Activated CD4-positive, alpha-beta T cell treated with anti-CD3 and anti-CD28 coated beads for 24 hours (primary cell): ENCODE measurements at places on chromosomes 3 and 15.

GRCh38 chr15:64891561-64891960 is 20.1 kb upstream of the ANKDD1A start:
- DNase-seq = no peak

DNA sequence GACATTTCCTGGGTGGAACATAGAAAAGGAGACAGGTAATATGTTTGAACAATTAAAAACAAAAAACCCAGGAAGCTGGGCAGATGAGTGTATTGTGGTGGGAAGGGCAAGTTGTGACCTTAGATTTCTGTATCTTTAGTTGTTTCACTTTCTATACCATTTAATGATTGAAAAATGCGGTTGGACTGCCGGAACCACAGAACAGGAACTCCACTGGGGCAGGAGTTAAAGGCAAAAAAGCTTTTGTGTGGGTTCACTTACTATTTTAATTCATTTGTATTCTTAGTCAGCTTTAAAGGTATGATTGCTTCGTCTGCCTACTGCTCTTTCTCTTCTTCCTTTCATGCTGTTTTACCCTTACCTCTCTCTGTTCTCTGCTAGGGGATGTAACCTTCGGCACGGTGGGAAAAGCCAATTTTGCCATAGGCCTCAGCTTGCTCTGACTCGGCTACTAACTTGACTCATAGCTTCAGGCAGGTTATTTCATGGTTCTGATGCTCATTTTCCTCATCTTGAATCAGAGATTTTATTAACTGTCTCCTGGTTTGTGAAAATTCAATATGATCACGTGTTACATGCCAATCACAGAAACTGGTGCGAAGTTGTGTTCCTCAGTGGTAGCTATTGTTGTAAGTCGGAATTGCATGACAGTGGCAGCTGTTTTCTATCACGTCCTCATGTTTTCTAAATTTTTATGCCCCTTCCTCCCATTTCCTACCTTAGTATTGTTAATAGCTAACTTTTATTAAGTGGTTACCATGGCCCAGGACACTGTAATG is 1.6 kb upstream of the MCTP2 start:
- no peak for DNase-seq

- DNase-seq = no peak
Observed at GRCh38 chr3:15612001-15612400, 10.5 kb downstream of the BTD start.

GRCh38 chr3:171654809-171655208 is 155.5 kb downstream of the PLD1 start:
- DNase-seq = no peak

DNA sequence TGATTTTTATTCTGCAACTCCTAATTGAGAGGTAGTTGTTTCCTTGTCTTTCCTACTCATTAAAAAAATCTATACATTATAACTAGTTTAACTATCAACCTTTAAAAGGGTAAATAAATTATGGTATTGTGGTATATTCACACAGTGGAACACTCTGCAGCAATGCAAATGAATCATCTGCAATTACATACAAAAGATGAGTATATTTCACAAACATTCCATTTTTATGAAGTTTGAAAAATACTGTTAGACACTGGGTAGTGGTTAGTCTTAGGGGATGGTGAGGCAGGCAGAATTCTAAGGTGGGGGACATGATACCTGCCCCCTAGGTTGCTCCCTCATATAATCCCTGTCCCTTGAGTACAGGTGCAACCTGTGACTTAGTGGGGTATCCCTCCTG is 44.0 kb upstream of the MAGI1 start:
- no peak for DNase-seq

DNA sequence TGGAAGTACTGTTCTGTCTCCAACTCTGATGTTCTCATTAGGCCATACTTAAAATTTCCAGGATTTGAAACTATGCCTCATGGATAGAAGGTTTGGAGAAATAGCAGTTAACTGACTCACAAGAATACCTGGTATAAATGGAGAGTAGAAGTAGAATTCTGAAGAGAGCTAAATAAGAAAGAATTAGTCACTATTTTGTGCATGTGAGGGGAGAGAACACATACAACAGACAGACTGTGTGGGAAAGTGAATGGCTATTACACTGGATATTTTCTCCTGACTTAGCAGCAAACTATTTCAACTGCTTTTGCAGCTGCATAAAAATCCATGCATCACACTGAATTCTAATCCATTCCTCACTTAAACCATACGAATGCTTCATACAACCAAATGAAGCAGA is 71.3 kb downstream of the C3orf70 start:
- no peak for DNase-seq

- DNase-seq = no peak
Observed at GRCh38 chr15:79516155-79516554, 84.0 kb downstream of the MINAR1 start.

DNA sequence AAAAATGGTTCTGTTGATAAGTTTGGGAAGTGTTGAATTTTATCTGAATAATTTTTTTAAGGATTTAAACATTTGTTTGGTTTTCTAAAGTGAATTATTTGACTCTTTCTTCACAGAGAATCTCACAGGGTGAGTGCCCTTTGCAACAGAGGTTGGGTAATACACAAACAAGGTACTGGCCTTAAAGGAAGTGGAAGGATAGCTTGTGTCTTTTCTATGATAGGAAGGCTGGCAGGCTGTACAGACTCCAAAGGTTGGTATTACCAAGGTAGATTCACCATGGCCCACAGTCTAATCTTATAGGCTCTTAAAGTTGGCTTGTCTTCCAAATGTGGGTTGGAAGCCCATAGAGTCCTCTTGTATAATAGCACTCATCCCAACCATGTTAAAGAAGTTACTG is 311.5 kb downstream of the SV2B start:
- DNase-seq = no peak

- no peak for DNase-seq
Observed at GRCh38 chr3:58386626-58387365, 46.8 kb downstream of the PDHB start.

- DNase-seq = no peak
Observed at GRCh38 chr3:197308591-197308990, 10.2 kb upstream of the DLG1 start.

- DNase-seq = no peak
Observed at GRCh38 chr3:188929137-188929536, 242.6 kb upstream of the TPRG1 start.

- DNase-seq = no peak
Observed at GRCh38 chr15:58154769-58155168, 16.6 kb downstream of the AQP9 start.

GRCh38 chr15:31083370-31083780 is 18.1 kb downstream of the TRPM1 start:
- no peak for DNase-seq

DNA sequence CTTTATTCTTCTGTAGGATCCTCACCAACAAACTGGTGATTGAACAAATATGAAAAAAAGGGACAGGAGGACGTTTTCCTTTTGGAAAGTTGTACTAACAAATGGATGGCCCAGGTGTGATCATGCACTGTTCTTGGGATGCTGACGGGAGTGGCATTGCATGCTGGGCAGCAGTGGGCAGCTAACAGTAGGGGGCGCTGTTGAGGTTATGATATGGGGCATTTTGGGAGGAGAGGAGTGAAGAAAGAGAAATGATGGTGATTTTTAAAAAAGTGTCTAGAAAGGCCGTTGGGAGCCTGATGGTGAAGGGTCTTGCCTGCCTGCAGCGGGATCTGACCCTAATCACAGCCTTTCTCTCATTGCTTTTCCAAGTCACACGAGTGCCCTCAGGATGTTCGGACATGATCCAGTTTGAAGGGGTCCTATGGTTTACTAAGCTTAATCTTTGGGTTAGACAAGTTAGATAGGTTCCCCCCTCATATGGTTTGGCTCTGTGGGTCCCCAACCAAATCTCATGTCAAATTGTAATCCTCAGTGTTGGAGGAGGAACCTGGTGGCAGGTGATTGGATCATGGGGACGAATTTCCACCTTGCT is 46.2 kb upstream of the PRTG start:
- peak; percentile 55 for DNase-seq

GRCh38 chr3:194308601-194309449 is 42.3 kb downstream of the CPN2 start:
- DNase-seq = no peak

GRCh38 chr3:179666030-179666429 is 13.2 kb downstream of the USP13 start:
- DNase-seq = no peak

DNA sequence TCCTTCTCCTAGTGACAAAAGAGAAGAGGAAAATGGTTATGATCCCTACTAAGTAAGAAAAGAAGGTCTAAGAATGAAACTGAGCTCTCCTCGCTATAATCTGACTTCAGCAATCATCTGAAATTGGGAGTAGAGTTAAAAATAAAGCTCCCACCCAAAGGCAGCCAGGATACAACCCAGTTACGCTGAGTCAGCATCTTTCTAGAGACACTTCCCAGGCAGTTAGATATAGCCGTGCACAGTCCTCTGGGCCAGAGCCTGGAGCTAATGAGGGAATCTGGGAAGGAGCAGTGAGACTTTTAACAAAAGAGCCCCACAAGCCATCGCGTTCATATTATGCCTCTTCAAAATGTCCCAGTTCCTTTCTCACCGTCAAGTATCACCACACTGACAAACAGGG is 39.1 kb upstream of the SETMAR start:
- no peak for DNase-seq

DNA sequence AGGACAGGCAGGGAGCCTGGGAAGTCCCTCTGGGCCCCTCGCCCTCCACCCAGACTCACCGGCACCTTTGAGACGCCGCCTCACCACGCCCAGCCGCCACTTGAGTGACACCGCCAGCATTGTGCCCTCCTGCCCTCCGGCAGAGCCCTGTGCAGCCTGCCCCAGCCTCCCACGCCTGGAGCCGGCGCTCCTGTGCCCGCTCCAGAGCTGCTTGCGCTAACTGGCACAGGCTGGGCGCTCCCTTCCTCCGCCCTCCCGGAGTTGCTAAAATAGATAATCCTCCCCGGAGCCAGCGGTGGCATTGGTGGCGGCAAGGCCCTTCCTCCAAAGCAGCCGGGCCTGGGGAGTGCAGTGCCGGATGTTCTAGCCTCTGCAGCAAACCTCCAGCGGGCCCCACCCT is 15.7 kb upstream of the GRIP2 start:
- no peak for DNase-seq

GRCh38 chr3:183895296-183895695 is 10.6 kb upstream of the PARL start:
- no peak for DNase-seq

DNA sequence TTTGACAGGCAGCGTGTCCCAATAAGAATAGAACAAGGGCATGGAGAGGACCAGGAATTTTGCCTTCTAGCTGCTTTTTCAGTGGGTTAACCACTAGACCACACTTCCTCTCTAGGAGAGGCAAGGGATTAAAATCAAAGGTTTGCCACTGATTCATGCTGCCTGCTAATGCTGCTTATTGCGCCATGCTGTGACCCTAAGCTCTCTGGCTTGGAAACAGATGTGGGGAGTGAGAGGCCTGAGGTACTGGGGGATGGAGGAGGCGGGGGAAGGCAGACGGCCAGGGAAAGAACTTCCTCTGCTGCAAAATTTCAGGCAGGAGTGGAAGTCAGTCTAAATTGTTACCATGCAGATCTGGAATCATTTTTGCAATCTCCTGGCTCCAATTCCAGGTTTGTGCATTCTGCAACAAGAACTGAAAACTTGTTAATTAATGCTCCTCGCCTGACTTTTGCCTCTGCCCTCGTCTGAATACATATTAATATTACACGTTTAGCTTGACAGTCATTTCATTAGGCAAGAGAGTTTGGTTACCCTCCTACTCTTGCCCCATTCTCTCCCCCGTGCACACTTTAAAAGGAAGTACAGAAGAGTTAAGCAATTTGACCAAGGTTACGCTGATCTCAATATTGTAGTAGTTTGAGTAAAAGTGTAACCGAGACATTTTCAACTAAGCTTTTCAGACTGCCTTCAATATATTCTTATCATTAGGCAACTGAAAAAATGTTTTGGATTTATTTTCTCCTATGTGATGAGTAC is 121.7 kb upstream of the SPRED1 start:
- no peak for DNase-seq

DNA sequence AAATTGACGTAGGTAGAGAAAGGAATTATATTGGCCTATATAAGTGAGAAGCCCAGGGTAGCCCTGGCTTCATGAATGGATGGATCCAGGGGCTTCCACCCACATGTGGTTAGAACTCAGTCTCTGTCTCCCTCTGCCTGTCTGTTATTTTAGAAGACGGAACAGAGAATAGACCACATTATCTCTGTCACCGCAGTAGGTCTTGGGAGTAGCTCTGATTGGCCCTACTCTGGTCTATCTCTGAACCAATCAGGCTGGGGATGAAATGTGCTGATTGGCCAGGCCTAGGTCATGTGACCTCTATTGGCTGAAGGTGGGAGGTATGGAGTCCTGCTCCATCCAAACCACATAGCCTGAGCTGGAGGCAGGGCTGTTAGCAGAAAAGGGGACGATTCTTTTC is 143.0 kb upstream of the PRR23C start:
- DNase-seq = no peak

DNA sequence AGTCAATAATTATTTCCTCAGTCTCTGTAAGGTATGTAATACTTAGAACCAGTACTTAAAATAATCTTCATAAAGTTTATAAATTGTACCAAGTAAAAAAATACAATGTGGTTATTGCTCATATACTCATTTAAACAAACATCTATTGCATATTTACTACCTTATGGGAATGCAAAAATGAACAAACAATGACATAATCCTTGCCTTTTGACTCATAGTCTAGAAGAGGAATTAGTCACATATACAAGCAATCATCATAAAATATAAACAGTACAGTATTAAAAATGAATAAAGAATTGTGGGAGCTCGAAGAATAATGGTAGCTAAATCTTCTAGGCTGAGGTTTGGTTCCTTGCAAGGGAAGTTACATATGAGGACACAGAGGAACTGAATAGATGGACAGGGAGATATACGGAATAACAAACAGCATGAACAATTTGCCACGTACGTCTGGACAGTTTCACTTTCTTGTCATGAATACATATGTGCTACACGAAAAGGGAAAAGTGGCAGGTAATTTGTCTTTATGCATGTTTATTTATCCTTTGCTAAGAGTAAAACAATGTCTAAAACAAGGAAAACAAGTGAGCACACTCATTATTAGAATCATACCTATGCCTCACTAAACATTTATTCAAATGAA is 17.2 kb downstream of the IMPG2 start:
- DNase-seq = no peak

DNA sequence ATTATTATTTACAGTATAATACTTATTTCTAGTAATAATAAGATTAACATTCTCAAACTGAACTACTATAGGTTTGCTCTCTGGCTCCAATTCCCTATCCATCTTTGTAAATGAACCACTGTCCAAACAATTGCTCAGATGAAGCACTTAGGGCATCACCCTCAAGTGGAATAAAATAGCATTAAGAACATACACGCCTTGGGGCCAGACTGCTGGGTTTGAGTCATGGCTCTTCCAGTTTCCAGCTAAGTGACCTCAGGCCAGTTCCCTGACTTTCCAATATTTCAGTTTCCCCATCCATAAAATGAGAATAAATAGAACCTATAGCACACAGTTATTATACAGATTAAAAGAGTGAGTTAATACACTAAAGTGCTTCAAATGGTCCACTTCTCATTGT is 507.2 kb downstream of the MAGI1 start:
- DNase-seq = no peak
